ENCODE measurements at places on chromosomes 12 and 14.
A peak's percentile ranks its signal among the peaks of the same experiment; 100 is the strongest.

DNA sequence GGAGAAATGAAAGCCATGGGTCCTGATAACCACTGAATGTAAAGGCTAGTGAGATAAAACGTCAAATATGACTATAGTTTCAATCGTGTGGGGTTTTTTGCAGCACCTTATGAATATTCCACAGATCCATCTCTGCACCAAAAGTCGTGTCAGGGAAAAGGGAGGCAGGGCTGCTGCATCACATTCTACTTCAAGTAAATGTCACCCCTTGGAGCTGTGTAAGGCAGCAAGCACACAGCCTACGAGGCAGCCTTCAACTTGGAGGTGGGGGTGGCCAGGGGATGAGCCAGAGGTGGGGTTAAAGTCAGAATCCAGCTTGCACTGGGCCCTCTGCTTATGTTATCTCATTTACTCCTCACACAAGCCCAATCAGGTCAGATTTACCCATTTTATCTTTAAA, 90.4 kb downstream of the ARMH4 start:
- no peak for DNase-seq

DNA sequence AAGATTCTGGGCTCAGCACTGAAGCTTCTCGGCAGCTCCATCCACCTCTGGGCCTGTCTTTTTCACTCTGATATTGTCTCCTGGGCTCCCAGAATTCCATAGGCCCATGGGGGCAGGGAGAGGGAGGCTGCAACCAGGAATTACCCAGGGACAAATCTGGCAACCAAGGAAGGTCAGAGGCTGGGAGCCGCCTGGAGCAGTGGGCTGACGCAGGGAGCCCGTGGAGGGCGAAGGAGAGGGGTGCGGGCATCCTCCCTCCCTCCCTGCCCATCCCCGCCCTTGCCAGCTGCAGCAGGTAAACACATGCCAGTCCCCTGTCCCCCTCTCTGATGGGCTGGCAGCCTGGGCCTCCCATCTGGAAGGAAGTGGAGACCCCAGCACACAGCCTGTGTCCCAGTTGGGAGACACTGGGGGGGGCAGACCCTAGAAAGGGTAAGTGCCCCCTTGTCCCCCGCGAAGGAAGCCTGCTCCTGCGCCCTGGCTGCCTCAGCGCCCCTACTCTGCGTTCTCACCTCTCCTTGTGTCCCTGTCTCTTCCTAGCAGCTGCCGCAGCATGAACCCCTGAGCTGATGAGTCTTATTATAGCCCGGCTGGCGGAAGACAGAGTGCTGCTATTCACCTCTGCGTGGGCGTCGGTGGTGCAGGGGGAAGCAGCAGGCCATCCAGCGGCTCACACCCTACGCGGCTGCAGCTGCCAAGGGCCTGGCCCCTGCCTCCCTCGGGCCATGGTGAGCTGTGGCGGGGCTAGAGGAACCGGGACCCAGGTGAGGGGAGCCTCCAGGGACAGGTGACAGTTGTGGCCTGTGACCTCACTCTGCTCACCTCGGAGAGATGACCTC, 6.7 kb downstream of the LRTM2 start:
- no peak for DNase-seq

- no peak for DNase-seq
Measured at GRCh38 chr12:7346551-7347225, 42.8 kb downstream of the ACSM4 start.

GRCh38 chr12:119748497-119748896, 80.6 kb downstream of the PRKAB1 start:
- no peak for DNase-seq

DNA sequence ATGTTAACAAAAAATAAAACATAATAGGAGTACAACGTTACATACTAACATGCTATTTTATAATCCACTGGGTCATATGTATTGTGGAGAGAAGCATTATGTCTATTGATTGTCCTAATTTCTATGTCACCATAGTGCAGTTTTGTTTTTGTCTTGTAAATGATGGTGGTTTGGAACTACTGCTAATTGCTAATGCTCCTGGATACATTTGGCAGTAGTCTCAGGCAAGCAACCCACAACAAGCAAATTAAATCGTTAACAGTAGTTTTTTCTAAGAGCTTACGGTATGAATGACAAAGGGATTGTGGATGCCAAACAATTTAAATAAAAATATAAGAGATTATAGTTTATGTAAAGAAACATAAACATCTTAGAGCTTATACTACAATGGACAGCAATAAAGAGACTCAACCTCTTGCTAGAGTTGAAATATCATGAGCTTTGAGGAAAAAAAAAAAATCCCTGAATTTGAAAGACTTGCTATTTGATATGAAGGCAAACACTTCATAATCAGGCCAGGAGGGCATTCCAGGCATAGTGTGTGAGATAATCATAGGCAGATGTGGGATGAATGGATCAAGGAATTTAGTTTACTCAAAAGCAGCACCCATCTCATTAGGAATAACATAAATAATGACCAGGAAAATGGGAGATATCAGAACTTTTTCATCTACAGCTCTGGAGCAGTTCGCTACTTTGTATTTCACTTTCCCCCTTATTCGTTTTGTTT, 181.3 kb downstream of the CCDC59 start:
- no peak for DNase-seq

- no peak for DNase-seq
Measured at GRCh38 chr12:132026796-132027500, 77.2 kb downstream of the EP400 start.

DNA sequence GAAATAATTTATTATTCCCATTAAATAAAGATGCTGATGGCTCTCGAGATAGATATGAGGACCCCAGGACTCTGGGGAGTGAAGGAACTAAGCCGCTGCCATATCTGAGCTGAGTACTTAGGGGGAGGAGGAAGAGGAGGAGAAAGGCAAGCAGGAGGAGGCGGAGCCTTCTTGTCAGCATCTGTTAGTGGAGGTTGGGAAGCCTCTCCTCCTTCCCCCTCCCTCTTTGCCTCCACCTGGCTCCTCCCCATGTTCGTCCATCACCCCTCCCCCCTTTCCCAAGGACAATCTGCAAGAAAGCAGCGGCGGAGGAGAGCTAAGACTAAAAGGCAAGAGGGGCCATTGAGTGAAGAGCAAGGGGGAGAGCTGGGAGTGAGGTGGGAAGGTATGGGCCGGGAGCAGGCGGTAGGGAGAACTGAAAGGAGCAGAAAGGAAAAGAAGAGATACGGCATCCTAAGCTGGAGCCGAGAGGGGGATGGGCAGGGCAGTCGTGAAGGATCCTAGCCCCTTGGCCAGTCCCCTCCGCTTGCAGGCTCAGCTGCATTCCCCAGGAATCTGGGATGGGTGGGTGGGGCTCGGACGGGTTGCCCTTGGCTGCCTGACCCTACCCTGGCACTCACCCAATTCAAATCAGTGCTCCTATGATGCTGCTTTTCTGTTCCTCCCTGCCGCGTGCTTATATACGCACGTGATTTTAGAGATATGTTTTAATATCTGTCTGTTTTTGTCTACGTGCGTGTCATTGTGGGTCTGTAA, at the start of gene PFKM:
TSS of gene PFKM (plus strand) at position 287 of the 756 bp plus-strand sequence. CDS start 3,411 bp downstream, outside the sequence.
- peak; percentile 93 for DNase-seq

GRCh38 chr14:65828396-65828795, 415.9 kb downstream of the FUT8 start:
- DNase-seq, result no peak

DNA sequence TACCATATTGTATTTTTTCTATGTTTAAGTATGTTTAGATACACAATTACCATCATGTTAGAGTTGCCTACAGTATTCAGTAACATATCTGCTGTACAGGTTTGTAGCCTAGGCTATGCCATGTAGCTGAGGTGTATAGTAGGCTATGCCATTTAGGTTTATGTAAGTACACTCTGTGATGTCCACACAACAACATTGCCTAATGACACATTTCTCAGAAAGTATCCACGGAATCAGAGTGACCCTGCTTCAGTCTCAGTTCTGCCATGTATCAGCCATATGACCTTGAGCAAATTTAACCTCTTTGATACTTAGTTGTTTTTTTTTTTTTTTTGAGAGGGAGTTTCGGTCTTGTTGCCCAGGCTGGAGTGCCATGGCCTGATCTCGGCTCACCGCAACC, 12.7 kb downstream of the SUSD6 start:
- no peak for DNase-seq

GRCh38 chr14:69291396-69291795, 31.4 kb downstream of the GALNT16 start:
- no peak for DNase-seq

DNA sequence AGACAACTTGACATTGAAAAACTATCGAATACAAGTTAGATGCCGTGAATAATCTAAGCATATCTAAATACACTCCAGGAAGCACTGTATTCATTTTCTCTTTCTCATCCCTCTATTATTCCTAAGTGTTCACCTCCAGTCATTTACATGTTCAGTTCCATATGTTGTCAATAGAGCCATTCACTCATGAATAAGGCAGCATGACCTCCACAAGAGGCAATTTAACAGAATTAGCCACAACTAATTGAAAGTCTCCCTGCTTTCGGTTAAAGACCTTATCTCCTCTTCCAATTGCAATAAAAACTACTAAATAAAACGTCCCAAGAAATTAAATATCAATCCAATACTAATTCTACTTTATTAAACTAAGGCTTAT, 1.8 kb downstream of the LRIG3 start:
- no peak for DNase-seq

- DNase-seq, result no peak
Measured at GRCh38 chr12:52059582-52060497, 8.6 kb downstream of the NR4A1 start.

DNA sequence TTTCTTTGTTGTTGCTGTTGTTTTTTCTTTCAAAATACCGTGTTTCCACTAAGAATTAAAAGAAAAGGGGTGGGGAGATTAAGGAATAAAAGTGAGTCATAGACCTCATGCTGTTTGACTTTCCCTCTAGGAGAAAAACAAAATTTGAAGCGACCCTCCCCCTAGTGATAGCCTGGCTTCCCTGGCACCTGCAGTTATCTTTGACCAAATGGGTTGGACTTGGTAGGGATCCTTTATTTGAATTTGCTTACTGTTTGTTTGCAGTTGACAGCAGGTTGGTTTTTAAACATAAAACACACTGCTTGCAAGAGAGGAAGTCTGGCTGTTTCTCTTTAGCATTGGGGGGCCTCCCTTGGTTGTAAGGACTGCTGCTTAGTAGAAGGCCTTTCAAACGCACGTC, 14.0 kb downstream of the OTX2 start:
- DNase-seq, result no peak

DNA sequence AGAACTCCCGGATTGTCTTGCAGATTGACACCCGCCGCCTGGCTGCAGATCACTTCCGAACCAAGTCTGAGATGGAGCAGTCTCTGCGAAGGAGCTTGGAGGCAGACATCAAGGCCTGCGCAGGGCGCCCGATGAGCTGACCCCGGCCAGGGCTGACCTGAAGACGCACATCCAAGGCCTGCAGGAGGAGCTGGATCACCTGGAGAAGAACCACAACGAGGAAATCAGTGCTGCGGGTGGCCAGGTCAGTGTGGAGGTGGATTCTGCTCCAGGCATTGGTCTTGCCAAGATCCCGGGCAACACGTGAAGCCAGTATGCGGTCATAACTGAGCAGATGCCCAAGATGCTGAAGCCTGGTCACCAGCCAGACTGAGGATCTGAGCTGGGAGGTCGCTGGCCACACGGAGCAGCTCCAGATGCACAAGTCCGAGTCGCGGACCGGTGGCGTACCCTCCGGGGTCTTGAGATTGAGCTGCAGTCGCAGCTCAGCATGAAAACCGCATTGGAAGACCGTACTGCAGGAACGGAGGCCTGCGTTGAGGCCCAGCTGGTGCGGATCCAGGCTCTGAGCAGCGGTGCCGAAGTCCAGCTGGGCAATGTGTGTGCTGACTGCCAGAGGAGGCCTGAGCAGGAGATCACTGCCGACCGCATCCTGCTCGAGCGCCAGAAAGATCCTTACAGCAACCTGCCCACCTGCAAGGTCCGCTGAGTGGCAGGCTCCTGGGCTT, 12.4 kb upstream of the A2M start:
- no peak for DNase-seq

- no peak for DNase-seq
Measured at GRCh38 chr14:104639471-104639870, 34.9 kb upstream of the TMEM179 start.

DNA sequence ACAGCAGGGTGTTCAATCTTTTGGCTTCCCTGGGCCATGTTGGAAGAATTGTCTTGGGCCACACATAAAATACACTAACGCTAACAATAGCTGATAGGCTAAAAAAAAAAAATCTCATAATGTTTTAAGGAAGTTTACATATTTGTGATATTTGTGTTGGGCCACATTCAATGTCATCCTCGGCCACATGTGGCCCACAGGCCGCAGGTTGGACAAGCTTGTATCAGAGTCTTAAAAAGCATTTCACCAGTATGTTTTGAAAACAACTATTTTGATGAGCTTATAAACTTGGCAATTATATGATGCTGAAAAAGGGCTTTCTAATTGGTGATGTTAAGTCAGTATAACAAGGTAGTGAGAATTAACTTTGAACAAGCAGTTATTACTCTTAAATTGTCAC, 78.9 kb downstream of the PIK3C2G start:
- DNase-seq, result no peak

GRCh38 chr12:115922952-115923564, 354.4 kb downstream of the MED13L start:
- peak; percentile 39 for DNase-seq

DNA sequence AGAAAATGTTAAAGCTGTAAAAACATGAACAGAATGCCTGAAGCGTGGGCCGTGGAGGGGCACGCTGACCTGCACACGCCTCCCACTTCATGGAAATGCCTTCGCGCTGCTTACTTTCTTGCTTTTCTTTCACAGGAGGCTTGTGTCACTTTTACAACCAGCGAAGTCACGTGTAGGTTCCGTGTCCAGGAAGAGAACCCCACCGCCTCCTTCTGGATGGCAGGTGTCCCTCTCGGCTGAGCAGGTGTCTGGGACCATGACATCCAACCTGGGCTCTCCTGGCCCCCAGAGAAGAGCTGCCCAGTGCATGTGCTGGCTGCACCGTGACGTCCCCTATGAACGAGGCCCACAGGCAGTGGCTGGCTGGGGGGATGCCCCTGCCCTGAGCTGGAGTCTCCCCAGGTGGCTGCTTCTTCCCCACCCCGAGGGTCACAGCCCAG, 345.0 kb upstream of the SFSWAP start:
- DNase-seq, result no peak

GRCh38 chr14:52068615-52069306, at the start of gene NID2:
NID2 (minus strand) TSS chr14:52069059; CDS start chr14:52068994, 65 bp downstream.
- peak; percentile 89 for DNase-seq

- DNase-seq, result no peak
Measured at GRCh38 chr12:42266579-42267230, 28.7 kb upstream of the YAF2 start.

- no peak for DNase-seq
Measured at GRCh38 chr14:103456167-103456835, 66.3 kb downstream of the CKB start.

DNA sequence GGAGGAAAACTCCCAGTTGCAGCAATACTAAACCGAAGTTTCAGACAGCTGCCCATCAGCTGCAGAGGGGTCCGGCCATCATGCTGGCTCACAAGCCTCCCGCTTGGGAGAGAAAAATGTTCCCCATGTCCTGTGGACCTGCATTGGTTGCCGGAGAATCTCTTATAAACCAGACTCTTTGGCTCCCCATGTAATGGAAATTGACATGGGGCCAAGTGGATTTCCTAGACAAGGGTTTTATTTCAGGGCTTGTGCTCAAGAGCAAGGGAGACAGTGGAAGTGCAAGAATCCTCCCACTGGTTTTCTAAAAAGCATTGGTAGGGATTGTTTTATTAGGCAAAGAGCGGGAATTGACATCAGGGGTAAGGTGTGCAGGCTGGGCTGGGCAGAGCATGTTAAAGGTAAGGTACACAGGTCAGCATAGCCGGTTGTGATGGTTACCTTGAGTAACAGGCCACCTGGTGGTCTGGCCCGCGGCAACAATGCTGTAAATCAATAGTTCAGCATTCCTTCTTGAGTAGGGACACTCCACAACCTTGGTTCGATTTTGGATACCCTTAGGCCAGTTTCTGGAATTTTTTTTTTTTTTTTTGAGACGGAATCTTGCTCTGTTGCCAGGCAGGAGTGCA, 135.4 kb downstream of the UNC79 start:
- DNase-seq, result no peak

All from HEK293T (cell line).